Thymus (tissue), 14 donors: ENCODE measurements at places on chromosomes 6 and 20. TPM values are rescaled to one million over a fixed set of nuclear protein-coding genes. Genes with fewer than 3 reads are reported as not detected.

Gene TAP1
- 155 TPM for polyA plus RNA-seq

Gene ELOVL2
- 0.91 TPM for polyA plus RNA-seq

Gene SS18L1
- polyA plus RNA-seq, result 22.3 TPM

Gene HS3ST5
- 0.02 TPM for polyA plus RNA-seq

Gene CLPSL2
- 0.09 TPM for polyA plus RNA-seq

Gene WFDC5
- 6.1 TPM for polyA plus RNA-seq

Gene RAD21L1
- not detected for polyA plus RNA-seq

Gene ADGB
- 0.18 TPM for polyA plus RNA-seq

Gene RRAGD
- polyA plus RNA-seq, result 13.0 TPM

Gene TSHZ2
- 1.4 TPM for polyA plus RNA-seq

Gene ANKRD6
- 12.3 TPM for polyA plus RNA-seq

Gene C20orf141
- 1.3 TPM for polyA plus RNA-seq

Gene ADGRF5
- 5.0 TPM for polyA plus RNA-seq
